ENCODE measurements at places on chromosomes 12 and 14. TPM values are rescaled to one million over a fixed set of nuclear protein-coding genes. Genes with fewer than 3 reads are reported as not detected.

- no peak for DNase-seq
These were observed 628.7 kb downstream of the RPS29 start for GRCh38 chr14:48957486-48957885.

CYP27B1 gene
- polyA plus RNA-seq = 0.20 TPM

DNA sequence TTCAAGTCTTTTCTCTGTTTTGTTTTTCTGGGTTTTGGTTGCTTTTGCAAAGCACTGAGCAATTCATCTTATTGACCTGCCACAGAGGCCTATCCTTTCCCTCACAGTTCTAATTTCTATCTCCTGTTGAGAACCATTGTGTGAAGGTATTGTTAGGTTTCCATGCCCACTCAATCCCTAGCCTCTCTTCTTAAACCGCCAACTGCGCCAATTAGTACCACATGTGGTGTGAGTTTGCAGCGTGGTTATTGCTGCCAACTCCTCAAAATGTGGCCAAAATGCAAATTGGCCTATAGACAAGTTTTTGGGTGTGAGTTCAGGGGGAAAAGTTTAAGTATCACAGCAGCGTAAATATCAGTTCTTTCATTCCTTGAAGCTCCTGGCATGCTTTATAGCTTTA lies 232.6 kb downstream of the FLRT2 start:
- no peak for DNase-seq

RTL1 gene
- polyA plus RNA-seq = not detected

GRCh38 chr12:123444092-123445026 lies 7.9 kb upstream of the RILPL2 start:
- DNase-seq = no peak

ANO2 gene
- polyA plus RNA-seq = 3.5 TPM

Measured in spleen (tissue), 13 donors.